ENCODE measurements at places on chromosomes 5 and 9.

- no peak for DNase-seq
Observed at GRCh38 chr5:161851691-161852299, 3.9 kb downstream of the GABRA1 start.

DNA sequence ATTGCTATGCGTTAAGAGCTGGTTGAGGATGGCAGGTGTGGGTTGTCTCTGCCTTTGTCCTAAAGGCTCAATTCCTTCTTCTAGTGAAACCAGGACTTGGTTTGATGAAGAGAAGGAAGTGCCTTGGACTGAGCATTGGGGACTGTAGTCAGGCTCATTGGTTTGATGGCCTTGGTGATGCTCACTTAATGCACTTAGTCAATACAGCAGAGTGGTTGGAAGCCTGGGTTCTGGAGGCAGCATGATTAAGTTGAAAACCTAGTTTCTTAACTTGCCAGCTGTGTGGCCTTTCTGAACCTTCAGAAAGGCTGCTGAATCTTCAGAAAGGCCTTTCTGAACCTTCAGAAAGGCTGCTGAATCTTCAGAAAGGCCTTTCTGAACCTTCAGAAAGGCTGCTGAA is 52.4 kb downstream of the PTTG1 start:
- no peak for DNase-seq

DNA sequence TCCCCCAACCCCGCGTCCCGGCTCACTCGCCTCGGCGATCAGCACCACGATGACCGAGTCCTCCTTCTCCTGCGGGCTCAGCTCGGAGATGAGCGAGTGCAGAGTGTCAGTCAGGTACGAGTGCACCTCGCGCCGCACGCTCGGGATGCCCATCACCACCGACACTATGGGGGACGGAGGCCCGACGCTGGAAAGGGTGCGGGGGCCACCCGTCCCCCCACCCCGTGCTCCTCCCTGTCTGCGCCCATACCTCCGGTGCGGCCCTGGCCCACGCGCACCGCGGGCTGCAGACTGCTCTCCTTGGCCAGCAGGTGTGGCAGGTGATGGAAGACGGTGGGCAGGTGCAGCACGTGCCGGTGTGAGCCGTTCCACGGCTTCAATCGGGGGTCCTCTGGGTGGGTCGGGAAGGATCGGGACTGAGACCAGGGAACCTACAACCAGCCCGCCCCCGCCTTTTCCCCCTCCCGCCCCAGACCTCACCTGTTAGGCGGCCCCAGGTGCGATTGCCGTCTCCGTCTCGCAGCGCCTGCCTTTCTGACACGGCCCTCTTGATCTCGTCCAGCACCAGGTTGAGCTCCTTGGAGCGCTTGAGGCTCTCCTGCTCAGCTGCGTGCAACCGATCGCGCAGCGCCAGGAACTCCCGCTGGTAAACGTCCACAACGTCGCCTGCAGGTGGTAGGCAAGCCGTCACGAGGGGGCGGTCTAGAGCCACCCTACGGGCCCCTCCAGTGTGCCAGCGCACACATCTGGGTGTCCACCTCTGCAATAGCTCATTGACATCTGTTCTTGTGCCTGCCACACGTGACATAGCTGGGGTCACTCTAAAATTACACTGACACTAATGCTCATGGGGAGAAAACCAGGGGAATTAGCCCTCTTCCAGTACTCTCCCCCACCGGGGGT is 5.1 kb downstream of the MGAT4B start:
- peak; percentile 74 for DNase-seq

DNA sequence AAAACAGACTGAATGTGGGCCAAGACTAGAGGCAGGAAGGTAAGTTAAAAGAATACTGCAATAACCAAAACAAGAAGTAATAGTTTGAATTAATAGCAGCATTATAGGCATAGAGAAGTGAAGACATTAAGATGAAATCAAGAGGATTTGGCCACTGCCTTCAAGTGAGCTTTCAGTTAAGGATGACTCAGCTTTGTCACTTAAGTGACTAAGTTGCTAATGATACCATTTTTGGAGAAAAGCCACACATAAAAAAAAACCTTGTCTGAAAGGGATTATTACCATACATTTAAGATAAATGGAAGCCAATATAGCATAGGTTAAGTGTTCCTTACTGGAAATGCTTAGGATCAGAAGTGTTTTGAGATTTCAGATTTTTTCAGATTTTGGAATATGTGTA is 57.0 kb downstream of the ECPAS start:
- no peak for DNase-seq

Data from stimulated activated CD4-positive, alpha-beta T cell treated with anti-CD3 and anti-CD28 coated beads, Interleukin-15, amount 100 ng/mL, for 1 hour (primary cell).